ENCODE measurements at places on chromosomes 12 and 14.

GRCh38 chr12:121921066-121921465, 2.7 kb downstream of the CFAP251 start:
- no peak for DNase-seq

DNA sequence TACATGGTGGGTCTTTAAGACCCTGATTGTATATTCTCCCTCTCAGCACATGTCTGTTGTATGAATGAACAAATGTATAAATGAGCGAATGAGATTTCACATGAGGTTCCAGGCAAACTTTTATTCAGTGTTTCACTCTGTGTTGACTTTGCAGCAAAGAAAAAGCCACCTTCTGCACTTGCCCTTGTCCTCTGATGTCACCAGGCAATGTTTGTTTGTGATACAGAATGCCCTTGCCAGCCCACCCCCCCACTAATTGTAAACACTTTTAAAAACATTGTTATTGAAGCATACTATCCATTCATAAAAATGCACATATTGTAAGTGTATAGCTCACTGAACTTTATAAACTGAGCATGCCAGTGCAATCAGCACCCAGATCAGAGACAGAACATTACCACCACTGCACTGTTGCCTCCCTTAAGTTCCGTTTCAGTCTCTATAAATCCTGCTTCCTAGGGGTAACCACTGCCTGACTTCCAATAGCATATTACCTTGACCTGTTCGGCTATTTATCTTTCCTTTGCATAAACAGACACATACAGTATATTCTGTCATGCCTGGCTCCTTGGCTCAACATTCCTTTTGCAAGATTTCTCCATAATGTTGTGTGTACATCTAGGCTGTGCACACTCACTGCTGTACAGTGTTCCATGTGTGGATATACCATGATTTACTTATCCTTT, 11.3 kb upstream of the LTA4H start:
- no peak for DNase-seq

- DNase-seq = no peak
Observed at GRCh38 chr12:32010631-32011336, 51.6 kb downstream of the RESF1 start.

GRCh38 chr14:68788996-68789820, 3.7 kb downstream of the ZFP36L1 start:
- DNase-seq = peak; percentile 81

GRCh38 chr12:74286254-74286653, 251.4 kb upstream of the ATXN7L3B start:
- DNase-seq = no peak

DNA sequence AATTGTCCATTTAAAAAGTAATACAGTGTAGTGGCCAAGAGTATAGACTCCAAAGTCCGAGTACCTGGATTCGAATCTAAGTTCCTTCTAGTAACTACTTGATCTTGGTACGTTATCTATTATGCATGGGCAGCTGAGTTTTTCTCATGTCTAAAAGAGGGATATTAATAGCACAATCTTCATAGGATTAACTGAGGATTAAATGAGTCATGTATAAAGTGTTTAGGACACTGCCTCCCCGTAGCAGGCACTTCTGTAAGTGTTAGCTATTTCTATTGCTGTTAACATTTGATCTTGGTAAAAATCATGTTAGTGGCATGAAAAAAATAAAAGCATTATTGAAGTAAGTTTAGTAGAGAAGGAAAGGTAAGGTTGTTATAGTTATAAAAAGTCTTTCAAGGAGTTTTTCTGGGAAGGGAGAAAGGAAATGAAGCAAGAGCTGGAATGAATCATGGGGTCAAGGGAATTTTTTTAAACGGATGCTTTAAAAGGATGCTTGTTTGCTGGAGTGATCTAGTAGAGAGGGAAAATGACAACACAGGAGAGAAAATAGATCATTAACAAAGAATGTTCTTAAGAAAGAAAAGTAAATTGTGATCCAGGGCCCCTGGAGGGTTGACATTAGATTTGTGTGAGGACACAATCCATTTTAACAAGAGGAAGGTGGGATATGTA, 502.2 kb upstream of the USP15 start:
- no peak for DNase-seq

GRCh38 chr12:115946092-115946491, 331.4 kb downstream of the MED13L start:
- DNase-seq = no peak

DNA sequence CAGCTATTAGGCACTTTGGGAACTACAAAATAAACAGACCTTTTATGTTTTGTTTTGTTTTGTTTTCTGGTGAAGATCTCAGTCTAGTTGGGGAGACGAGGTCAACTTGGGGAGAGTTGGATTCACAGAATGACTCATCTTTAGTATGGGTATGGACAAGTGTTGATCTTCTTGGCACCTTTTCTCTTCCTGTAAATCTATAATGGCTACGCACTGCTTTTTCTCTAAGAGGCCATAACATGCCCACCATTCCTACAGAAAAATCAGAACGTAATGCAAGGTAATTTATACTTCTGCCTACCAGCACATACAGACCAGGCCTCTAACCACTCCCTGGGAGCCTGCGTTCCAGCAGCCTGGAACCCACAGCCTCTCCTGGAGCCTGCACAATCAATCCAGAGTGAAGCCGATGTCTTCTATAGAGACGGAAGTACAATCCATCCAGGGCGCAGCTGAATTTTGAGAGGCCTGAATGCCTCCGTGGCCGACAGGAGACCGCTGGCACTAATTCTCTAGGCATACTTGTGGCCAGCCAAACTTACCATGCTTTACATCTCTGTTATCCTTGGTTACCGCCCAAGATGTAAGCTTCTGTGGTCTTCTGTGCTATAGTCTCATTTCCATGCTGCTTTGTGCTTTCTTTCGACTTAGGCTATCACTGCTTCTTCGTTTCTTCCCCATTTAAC, 717 bp downstream of the PPHLN1 start:
- no peak for DNase-seq

- no peak for DNase-seq
Observed at GRCh38 chr14:28785096-28785952, 18.7 kb downstream of the FOXG1 start.

DNA sequence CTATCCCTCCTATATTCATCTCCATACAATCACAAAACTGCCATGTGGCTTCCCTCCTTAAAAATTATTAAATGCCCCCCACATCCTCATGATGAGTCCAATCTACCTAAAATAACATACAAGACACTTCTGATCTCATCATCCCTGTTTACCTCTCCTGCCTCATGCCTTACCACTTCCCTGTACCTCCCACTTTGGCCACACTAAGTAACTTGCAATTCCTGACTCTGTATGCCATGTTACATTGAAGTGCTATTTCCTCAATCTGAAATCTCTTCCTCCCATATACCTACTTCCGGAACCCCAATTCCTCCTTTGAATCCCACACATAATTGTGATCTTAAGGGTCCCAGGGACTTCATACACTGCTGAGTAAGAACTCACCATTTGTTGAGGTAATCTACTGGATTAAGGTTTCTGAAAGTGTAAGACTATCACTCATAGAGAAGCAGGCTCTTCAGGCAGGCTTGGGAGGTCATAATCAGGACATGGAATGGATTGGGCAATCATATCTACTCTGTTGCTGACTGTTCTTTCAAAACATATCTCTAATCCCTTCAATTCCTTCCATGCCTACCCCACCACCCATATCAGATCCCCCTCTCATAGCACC, 117.6 kb upstream of the PLEKHG7 start:
- DNase-seq = no peak

DNA sequence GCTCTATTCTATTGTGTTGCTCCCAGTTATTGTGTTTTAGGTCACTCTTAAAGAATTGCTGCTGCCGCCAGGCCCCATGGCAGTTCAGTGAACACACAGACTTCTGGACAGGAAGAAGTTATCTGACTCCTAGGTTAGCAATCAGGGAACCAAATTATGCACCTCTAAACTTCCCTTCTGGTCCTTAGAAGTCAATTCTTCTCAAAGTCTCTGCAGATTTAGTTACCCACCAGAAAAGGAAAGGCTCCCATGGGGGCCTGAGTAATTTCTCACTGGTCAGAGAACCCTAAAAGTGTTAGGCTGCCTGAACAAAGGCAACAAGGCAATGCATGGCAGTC, 10.0 kb downstream of the EMP1 start:
- DNase-seq = no peak

GRCh38 chr12:48810903-48811431, 7.3 kb upstream of the CACNB3 start:
- no peak for DNase-seq

DNA sequence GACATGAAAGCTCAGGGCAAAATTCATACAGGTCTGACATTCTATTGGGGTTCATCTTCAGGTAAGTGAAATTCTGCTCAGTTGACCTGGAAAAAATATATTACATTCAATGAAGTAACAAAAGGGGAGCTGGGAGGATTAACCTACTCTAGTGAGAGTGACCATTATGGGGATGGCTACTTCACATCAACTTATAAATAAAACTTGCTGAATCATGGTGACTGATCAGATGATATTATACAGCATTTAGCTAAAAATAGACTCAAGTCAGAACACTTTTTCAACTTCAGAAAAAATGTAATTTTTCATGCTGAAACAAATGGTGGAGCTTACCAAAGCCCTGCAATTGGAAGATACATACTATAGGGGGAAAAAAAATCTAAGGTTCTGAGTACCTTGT, 800.2 kb downstream of the FSCB start:
- DNase-seq = no peak

GRCh38 chr12:54661048-54661447, 12.9 kb upstream of the DCD start:
- DNase-seq = no peak

DNA sequence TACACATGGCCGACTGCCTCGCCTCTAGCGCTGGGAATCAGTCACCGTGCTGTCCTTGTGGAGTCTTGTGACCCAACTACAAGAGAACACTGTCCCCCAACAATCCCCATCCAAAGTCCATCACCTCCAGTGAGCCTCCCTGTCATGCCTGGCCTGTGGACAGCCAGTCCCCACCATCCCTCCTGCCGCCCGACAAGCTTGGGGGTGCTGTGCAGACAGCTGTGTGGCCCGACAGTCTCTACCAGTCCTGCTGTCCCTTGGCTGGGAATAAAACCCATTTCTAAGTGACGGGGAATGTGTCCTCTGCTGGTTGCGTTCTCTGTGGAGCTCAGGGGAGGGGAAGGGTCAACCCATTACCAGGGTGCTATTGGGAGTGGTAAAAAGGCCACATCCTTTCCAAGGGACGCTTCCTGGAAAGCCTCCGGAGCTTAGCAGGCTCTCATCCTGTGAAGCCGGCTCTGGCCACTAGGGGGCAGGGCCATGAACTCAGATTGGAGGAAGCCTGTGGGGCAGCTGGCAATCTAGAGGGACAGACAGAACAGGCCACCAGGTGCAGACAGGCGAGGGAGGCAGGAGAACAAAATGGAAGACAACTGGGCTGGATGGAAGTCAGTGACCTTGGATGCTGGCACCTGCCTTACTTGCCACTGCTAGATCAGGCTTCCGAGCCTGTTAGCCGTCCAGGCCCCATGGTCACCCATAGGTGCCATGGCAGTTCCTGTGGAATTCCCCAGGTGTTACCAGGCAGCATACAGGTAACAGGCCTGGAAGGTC, 12.0 kb upstream of the BLTP3B start:
- peak; percentile 75 for DNase-seq

DNA sequence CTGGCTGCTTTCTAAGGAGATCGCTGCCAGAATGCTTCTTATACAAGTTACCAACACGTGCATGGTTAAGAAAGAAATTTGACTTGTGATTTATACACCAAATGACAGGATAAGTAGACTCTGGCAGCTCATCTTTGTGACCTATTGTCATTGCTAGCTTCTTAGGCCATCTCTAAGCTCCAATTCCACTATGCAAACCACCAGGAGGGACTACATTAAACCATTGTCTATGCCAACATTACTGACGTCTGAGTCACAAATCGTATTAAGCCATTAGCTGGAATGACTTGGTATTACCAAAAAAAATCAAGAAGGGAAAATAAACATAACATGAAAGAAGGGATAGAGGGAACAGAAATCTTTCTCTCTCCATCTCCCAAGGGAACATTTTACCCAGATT, 15.8 kb upstream of the VPS33A start:
- no peak for DNase-seq

- DNase-seq = no peak
Observed at GRCh38 chr12:52324153-52324444, 2.9 kb upstream of the KRT83 start.

DNA sequence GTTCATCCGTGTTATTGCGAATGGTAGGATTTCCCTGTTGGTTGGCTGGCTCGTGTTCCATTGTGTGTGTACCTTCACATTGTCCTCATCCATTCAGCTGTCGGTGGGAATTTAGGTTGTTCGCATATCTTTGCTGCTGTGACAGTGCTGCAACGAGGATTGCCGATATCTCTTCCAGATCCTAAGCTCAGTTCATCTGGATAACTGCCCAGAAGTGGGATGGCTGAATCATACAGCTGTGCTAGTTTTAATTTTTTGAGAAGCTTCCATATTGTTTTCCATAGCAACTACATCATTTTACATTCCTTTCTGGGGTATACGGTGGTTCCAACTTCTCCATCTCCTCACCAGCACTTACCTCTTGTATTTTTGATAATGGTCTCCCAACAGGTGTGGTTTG, 292.8 kb upstream of the SFSWAP start:
- DNase-seq = no peak

GRCh38 chr14:70098250-70098809, 90.4 kb downstream of the SLC8A3 start:
- DNase-seq = no peak

- DNase-seq = no peak
Observed at GRCh38 chr12:45216983-45217485, 1.1 kb downstream of the ANO6 start.

DNA sequence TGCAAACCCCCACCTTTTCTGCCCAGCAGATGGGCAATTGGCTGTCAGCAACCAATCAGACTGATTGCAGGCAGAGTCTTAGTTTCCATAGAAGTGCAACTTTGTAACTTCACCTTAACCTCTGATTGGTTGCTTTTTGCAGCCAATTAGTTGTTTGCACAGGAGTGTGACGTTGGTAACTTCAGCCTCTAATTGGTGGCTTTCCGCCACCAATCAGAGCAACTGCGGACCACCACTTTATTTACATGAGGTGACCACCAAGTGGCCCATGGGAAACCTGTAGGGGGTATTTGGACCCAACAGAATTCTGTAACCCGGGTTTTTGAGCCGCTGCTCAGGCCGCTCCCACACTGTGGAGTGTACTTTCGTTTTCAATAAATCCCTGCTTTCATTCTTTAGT, 32.3 kb downstream of the CDKN1B start:
- no peak for DNase-seq

- DNase-seq = peak; percentile 99
Observed at GRCh38 chr12:111405149-111405858, 419 bp upstream of the SH2B3 start.

DNA sequence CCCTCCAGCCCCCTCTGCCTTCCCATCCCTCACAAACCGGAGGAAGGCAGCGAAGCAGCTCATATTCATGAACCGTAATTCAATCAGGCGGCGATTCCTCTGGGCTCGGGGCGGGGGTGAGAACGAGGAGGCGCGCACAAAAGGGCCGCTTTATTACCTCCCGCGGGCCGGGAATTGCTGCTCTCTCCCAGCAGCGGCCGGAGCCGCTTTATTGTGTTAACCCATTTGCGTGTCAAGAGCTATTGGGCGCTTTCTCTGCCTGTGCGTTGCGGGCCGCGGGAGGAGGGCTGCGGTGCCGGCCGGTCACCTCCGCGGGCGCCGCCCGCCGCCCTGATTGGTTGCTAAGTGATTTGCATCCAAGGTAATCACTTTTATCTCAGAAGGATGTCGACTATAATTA, 4.8 kb downstream of the FAM222A start:
- no peak for DNase-seq

- no peak for DNase-seq
Observed at GRCh38 chr14:105467249-105467941, 7.2 kb upstream of the CRIP2 start.

Measured in stimulated activated CD4-positive, alpha-beta T cell treated with anti-CD3 and anti-CD28 coated beads, Interleukin-4, amount 100 ng/mL, for 48 hours (primary cell).